ENCODE measurements at places on chromosomes 4 and X. TPM values are rescaled to one million over a fixed set of nuclear protein-coding genes. Genes with fewer than 3 reads are reported as not detected.

SOWAHB gene
- 2.6 TPM for total RNA-seq

GRCh38 chr4:139214039-139214534 is 37.1 kb upstream of the ELF2 start:
- H3K4me1 ChIP-seq, result no peaks in the 10 kb centered on the region
- H3K27me3 ChIP-seq, result no peaks in the 10 kb centered on the region
- H3K36me3 ChIP-seq, result no peaks in the 10 kb centered on the region
- H3K27ac ChIP-seq, result no peak overlapping the region

- H3K27ac ChIP-seq, result peak overlapping the region; percentile 98
- no peaks in the 10 kb centered on the region for H3K36me3 ChIP-seq
- DNase-seq, result no peak
- H3K4me3 ChIP-seq, result peak overlapping the region; percentile 99
- H3K4me1 ChIP-seq, result peaks cover 29% of the 10 kb centered on the region
Observed at GRCh38 chr4:101348995-101349800, 1.9 kb upstream of the PPP3CA start.

DNA sequence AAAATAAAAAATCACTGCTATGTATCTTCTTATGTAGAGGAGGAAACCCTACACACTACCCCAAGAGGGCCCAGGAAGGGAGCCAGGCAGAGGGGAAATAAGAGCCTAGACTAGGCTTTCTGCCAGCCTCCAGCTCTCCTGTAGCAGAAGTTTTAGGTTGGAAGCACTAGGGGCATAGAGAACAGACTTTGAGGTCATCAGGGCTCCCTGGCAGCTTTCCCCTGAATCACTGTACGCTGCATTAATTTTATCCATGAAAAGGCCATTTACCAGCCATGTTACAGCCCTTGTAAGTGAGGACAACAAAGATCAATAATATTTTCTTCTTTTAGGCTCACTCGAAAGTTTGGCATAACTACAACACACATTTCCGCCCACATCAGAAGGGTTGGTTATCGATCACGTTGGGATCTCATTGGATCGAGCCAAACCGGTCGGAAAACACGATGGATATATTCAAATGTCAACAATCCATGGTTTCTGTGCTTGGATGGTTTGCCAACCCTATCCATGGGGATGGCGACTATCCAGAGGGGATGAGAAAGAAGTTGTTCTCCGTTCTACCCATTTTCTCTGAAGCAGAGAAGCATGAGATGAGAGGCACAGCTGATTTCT is 24.7 kb downstream of the RPL9 start:
- no peak for DNase-seq
- H3K4me3 ChIP-seq, result no peak overlapping the region
- no peaks in the 10 kb centered on the region for H3K36me3 ChIP-seq
- no peak overlapping the region for H3K27ac ChIP-seq
